AML-193 (cell line): ENCODE measurements at places on chromosomes 6 and 20.

DNA sequence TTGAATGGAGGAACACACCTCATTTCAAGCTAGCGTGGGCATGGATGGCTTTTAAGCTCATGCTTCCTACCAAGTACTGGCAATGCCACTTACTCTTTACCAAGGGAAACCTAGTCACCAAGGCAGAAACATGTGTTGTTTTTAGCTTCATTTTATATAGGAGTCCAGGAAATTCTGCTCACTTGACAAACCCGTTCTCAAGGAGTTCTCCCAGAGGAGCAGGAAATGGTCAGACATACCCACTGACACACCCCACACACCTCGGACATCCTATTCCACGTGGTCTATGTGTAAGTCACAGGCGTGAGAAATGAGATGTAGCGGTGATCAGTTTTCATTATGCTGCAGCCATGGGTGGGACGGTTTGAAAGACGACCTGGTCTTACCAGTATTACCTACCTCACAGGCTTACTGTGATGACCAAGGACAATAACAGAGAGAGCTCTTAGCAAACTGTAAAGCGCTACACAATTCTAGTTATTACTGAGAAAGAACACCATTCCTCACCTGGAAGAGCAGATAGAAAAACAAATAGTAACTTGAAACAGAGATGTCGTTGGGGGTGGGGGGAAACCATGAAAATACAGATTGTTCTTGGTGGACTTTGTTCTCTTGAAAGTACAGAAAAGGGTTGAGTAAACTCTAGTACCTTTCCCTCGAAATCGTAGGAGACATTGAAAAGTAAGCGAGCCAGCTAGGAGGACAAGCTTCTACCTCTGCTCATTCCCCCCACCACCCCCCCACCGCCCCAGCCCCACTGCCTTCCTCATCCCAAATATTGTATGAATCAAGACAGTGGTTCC lies 1.7 kb downstream of the CNKSR3 start:
- no peak for DNase-seq

DNA sequence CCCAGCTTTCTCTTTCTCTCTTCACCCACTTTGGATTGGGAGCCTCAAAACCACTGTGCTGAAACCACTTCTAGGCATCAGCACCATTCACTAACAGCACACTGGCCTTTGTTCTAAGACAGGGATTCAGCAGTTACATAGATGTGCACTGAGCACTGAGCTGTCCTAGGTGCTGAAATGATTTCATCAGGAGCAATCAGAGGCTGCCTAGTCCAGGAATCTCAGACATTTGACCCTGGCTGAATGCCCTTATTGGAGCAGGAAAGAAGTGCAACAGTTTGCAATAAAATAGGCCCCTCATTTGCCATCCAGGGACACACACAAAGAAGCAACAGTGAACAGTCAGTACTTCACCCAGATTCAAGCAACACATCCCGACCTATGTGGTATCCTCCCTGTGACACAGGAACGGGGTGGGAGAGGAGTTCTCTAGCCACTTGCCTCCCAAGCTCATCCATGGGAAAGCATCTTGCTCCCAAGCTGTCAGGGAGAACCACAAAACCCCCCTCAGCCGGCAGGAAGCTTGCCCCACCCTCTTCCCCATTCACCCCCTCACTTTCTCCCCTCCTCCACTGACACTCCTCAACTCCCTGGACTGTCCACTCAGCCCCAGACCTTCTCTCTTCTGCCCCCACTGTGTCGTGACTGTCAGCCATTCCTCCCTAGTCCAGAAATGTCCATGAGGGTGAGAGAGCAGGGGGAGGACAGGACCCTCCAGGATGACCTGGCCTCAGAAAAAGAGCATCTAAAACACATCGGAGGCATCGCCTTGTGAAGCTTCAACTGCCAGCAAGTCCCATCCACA lies 304.4 kb downstream of the PREX1 start:
- peak; percentile 30 for DNase-seq

DNA sequence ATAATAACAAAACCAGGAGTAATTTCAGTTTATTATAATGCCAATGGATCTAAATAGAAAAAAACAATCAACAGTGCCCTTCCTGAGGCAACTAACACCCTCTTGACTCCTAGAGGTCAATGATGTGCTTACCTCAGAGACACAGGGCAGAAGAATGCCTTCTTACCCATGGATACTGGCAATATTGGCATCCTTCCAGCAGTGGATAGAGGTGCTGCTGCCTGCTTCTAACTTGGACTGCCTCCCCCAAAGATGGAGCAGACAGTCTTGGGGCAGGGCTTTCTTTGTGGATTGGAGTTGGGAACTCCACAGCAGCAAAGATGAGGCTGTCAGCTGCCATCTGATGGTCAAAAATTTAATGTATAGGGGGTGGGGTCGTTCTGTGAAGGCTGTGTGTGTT lies 78.7 kb downstream of the AK9 start:
- no peak for DNase-seq

DNA sequence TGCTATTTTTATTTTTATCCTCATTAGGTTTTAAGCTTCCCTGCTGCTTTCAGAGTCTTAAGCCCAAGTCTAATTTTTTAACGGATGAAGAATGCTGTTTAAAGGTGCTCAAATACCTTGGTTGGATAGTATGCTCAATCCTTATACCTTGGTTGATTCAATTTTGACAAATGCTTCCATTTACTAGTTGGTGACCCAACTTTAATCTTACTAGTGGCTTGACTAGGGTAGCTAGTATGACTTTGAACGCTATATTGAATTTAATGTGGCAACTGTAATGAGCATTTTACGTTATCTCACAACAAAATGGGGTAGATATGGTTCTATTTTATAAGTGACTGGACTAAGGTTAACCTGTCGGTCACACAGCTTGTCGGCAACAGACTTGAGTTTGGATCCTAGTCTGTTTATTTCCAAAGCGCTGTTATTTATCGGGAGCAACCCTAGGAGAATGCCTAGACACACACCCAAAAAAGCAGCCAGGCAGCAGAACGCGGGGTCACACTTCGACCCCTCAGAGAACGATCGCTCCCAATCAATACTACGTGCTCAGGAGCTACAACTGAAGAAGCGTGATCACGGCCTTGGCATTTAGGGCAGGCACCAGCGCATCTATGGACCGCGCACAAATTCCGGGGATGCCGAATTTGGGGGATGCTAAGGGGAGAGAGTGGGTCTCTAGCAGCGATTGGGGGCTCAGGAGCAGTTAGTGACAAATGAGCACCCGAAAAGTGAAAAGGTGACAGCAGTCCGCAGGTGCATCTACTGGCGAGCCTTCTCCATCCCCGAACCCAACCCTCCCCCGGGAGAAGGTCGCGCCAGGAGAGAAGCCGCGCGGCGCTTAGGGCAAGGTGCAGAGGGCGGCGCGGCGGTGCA lies 586 bp upstream of the ALDH5A1 start:
- no peak for DNase-seq
